Effector CD8-positive, alpha-beta T cell (primary cell): ENCODE measurements at places on chromosomes 7 and 10.

GRCh38 chr10:70057306-70057705 is 4.7 kb downstream of the MACROH2A2 start:
- no peak for DNase-seq

GRCh38 chr10:102604439-102604841 is 39.8 kb upstream of the TRIM8 start:
- DNase-seq = no peak

- DNase-seq = no peak
Measured at GRCh38 chr7:106021151-106022067, 58.3 kb downstream of the CDHR3 start.

DNA sequence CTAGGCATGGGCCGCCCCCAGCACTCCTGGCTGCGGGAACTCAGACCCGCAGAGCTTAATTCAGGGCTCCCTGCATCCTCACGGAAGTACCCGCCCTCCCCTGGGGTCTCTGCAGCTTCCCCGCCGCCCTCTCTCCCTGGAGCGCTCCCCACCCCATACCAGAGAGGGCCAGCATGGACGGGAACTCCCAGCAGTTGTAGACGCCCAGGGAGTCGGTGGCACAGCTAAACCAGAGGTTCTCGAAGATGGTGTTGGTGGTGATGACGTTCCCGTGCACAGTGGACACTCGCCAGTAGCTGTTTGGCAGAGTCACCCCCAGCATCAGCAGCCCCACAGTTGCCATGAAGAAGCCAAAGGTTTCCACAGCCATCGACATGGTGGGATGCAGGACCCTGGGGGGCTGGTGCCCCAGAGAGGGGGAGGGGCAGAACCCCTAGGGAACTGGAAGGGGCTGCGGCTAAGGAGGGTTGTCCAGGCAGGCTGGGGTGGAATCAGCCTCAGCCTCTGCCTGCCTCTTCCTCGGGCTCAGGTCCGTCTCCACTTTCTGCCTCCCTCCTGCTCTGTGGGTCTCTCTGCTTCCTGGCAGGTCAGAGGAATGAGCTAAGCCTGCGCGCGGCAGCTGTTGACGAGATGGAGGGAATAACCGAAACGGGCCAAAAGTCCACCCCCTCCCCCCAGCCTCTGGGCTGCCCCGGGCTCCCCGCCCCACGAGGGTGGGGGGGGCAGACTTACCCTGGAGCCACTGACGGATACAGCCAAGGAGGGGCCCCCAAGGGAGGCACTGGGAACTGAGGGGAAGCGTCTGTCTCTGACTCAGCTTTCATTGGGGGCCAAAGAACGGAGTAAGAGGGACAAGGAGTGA is at the start of gene CLDN15:
Gene CLDN15, minus strand, starts transcription at position 597 of the 862 bp plus-strand sequence. Its CDS starts 221 bp downstream, at position 376.
- no peak for DNase-seq

GRCh38 chr7:27104341-27105058 is 2.0 kb upstream of the HOXA2 start:
- no peak for DNase-seq
